Camera-type eye (tissue), 1 donor: ENCODE measurements at places on chromosomes 2 and 18. TPM values are rescaled to one million over a fixed set of nuclear protein-coding genes. Genes with fewer than 3 reads are reported as not detected.

Gene FEV
- total RNA-seq, result not detected

Gene GALNT13
- total RNA-seq, result 82.7 TPM

Gene EFHD1
- total RNA-seq, result 5.9 TPM

Gene IGFBP5
- 508 TPM for total RNA-seq

Gene FBXO15
- 4.5 TPM for total RNA-seq

Gene CASP10
- 11.5 TPM for total RNA-seq

Gene LINC00305
- total RNA-seq, result not detected

Gene C2orf92
- 16.2 TPM for total RNA-seq

Gene DLGAP1
- total RNA-seq, result 25.9 TPM

Gene SLC5A6
- 40.4 TPM for total RNA-seq

Gene DSC2
- total RNA-seq, result 20.9 TPM

Gene RESP18
- total RNA-seq, result not detected

Gene SCRN3
- 60.2 TPM for total RNA-seq

Gene CHRNG
- total RNA-seq, result 2.0 TPM

Gene SLC5A7
- total RNA-seq, result 1.1 TPM

Gene POTEI
- total RNA-seq, result 0.22 TPM

Gene PASK
- 16.4 TPM for total RNA-seq

Gene ZC3H6
- total RNA-seq, result 31.9 TPM

Gene KATNAL2
- total RNA-seq, result 4.6 TPM

Gene RNF125
- total RNA-seq, result 4.1 TPM

Gene EVA1A
- 13.2 TPM for total RNA-seq

Gene G6PC2
- 4.2 TPM for total RNA-seq

Gene SLC16A14
- 17.5 TPM for total RNA-seq

Gene LRP1B
- total RNA-seq, result 9.5 TPM

Gene NFATC1
- total RNA-seq, result 11.7 TPM

Gene RNF152
- 49.1 TPM for total RNA-seq

Gene ACTG2
- 53.9 TPM for total RNA-seq

Gene EFR3B
- 32.6 TPM for total RNA-seq

Gene CD207
- 5.3 TPM for total RNA-seq

Gene STARD6
- not detected for total RNA-seq

Gene VIT
- 38.7 TPM for total RNA-seq

Gene MGAT4A
- 38.6 TPM for total RNA-seq

Gene SLC39A6
- total RNA-seq, result 112 TPM

Gene RAMP1
- 6.9 TPM for total RNA-seq

Gene FER1L5
- 0.60 TPM for total RNA-seq

Gene L3MBTL4
- 10.8 TPM for total RNA-seq

Gene GLB1L
- total RNA-seq, result 15.2 TPM

Gene IRS1
- 30.2 TPM for total RNA-seq

Gene LYPD6B
- total RNA-seq, result 6.8 TPM

Gene OTOS
- total RNA-seq, result not detected

Gene CTAGE1
- not detected for total RNA-seq

Gene ARHGAP28
- 42.2 TPM for total RNA-seq

Gene HOXD10
- 0.16 TPM for total RNA-seq

Gene COL4A4
- total RNA-seq, result 11.7 TPM

Gene IL1RL1
- total RNA-seq, result 4.3 TPM

Gene KCMF1
- total RNA-seq, result 49.3 TPM

Gene CPO
- total RNA-seq, result not detected
